Right lung (tissue), 10 donors: ENCODE measurements at places on chromosomes 7 and 10.

DNA sequence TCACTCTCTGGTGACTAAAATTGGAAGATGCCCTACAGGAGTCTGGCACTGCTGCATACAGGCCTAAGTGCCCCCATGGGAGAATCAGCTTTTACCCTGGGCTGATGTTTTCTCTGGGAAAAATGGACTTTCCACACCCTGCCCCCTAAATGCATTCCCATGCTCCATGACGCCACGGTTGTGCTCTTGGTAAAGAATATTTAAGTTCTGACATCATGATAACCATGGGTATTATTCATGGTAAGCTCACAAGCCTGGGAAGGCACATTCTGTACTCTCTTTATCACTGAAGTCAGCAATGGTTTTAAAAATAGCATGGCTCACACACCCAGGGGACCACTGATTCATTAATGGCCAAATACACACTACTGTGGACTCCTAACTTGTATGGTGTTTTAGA lies 43.4 kb downstream of the HIPK2 start:
- no peak for DNase-seq

DNA sequence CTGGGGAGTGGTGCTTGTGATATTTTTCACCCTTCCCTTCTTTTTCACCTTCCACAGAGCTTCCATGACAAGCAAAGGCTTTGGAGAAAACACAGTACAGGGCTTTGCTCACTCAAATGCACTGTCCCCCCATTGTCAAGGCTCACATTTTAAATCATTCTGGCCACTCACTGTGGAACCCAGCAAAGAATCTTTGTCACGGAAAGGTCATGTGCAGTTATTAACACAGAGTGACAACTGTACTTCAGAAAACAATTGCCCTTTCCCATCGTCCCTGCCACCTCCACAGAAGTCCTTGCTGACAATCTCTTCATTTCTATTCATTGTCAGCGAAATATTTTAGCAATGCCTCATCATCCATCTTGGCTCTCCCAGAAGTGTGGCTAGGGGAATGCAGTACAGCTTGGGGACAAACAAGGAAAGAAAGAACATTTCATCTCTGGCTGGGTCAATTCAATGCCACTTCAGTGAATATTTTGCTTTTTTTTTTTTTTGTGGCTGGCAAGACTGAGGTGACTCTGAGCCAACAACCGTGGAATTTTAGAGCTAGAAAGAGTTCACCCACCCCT lies 851.0 kb downstream of the KCNMA1 start:
- no peak for DNase-seq

- no peak for DNase-seq
Measured at GRCh38 chr10:70367195-70367796, 15.1 kb downstream of the LRRC20 start.

DNA sequence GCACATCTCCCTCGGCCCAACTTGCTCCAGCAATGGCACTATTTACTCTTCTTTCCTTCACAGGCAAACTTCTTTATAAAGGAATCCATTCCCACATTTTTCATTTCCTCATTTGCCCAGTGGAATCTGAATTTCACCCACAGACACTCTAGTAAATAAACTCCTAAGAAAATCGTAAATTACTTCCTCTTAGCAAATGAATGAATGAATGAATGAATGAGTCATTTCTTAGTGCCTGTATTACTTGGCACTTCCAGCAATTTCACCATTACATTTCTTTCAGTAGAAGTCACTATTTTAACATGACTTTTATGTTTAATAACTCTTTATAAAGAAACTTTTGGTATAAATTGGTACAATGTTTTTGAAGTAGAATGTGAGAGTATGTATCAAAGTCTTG lies 55.7 kb downstream of the DDC start:
- no peak for DNase-seq

DNA sequence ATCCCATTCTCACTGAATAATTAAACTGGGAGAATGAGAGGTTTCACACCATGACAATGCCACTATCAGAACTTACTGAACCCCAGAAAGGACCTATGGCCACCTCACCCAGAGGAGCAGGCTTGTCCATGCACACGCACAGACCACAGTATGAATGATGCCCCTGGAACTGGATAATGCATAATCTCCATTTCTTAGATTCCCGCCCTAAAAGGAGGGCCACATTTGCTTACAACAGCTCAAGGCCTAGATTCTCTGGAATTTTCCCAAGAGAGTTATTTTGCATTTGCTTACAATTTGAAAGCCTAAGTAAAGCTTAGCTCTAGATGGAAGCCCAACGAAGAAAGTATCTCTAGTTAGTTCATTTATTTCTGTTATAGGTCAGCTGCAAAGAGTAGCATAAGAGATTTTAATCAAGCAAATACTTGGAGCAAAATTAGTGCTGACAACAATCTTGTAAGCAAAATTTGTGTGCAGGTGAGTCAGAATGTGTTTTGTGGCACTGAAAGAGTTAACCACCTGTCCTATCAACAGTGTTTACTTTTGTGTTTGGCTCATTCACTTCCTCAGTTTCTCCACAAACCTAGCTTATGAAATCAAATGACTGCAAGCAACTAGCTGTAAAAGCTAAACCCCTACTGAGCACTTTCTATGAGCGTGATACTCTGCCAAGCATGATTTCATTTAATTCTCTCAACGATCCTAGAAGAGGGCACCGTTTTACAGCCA lies 32.1 kb downstream of the ELMO1 start:
- no peak for DNase-seq

DNA sequence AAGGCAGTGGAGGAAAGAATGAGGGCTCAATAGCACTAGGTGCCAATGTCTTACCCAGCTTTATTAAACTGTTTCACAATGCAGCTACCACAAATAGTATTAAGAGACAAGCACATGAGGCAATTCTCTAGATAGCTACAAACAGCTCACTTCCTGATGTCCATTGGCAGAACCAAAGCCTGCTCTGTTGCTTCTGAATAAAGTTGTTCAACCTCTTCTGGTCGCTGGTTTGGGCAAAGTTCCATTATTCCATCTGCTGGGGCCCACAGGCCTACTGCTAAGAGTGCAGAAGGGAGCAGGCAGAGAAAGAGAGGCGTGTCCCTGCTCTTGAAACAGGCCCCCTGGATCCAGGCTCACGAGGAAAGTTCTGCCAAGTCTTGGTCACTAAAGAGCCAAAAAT lies 173.9 kb downstream of the ZNF438 start:
- peak; percentile 54 for DNase-seq

GRCh38 chr10:52283174-52283573 lies 30.9 kb upstream of the DKK1 start:
- DNase-seq, result no peak

GRCh38 chr7:39464350-39465054 lies 101.7 kb upstream of the YAE1 start:
- DNase-seq, result no peak

DNA sequence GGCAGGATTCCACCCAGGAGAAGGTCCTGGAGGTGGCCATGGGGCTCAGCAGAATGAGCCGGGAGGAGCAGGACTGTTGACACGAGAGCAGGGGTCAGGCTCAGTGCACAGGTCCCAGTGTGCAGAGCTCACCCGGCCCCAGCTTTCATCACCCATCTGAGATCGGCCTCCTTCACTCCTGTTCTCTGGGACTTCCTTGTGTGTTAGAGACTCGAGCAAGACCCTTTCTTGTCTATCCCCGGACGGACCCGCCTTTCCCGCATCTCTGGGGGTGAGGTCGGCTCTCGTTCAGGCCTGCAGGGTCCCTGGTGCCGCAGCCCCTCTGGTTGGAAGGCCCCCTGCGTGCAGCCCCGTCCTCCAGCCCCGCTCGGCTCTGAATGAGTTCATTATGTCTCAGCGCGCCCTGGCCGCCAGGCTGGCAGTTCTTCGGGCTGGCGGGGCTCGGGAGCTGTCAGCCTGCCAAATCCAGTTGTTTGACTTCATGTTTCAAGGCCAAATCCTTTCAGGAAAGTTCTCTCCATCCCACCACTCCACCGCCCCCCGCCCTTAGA lies 127.9 kb downstream of the LHPP start:
- no peak for DNase-seq

GRCh38 chr7:116455009-116455408 lies 44.5 kb upstream of the CAV2 start:
- no peak for DNase-seq

DNA sequence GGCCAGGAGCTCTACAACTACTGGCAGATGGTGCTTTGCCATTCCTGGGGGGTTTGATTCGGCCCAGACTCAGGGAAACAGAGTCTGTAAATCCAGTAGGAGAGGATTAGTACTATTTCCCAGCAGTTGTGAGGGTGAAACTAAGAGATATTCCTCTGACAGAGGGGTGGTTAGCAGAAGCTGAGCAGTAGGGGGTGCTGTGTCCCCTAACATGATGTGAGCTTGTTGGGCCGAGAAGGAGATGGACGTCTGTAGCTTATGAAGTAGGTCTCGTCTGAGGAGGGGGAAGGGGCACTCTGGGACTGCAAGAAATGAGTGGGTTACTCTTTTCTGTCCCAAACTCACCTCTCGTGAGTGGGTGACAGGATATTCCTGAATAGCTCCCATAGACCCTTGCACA lies 179.2 kb upstream of the MBL2 start:
- DNase-seq, result peak; percentile 20

- DNase-seq, result no peak
Measured at GRCh38 chr10:110815354-110816004, 56.2 kb upstream of the PDCD4 start.

DNA sequence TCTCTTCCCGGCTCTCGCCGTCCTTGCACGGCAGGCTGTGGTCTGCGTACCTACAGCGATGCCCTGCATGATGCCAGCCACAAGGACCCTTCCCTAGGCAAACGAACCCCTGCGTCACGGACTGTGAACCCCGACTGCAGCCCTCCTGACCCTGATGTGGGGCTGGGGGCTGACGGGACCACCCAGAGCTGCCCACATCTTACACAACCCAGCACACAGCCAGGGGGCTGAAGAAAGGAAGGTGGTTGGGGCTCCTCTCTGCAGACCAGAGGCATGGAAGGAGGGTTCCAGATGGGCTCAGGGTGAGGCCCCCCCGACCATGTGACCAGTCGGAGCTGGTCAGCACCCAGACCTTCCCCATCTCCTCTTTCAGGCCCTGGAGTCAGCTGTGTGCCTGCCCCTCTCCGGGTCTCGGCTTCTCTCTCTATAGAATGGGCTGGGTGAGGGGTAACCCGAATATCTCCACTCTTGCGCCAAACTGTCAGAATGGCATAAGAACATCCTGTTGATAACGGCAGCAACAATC lies 41.4 kb downstream of the EBF3 start:
- DNase-seq, result no peak

GRCh38 chr7:13797545-13797944 lies 191.9 kb downstream of the ETV1 start:
- no peak for DNase-seq

DNA sequence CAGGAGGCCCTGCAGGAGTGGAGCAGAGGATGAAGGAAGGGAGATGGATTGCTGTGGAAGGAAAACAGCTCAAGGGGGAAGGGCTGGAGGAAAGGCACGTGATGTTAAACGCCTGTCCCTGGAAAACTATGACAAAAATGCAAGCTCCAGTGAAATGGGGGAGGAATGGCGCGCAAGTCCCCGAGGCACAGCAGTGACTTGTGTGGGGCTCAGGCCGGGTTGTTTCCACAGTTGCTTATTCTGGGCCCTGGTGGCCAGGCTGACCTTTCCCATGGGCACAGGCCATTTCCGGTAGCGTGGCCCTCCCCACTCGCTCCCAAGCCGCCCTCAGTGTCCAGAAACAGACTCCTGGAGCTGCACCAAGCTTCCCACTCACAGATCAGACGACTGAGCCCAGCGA lies 68.1 kb upstream of the PDGFA start:
- DNase-seq, result no peak

- DNase-seq, result no peak
Measured at GRCh38 chr7:29326864-29327263, 132.3 kb downstream of the CHN2 start.

- no peak for DNase-seq
Measured at GRCh38 chr10:24132741-24133140, 76.2 kb upstream of the KIAA1217 start.
